ENCODE measurements at places on chromosomes 7 and 10.

- DNase-seq: no peak
These were observed 42.3 kb downstream of the SH2D4B start for GRCh38 chr10:80579849-80580637.

GRCh38 chr10:133216776-133217175 is 13.2 kb upstream of the UTF1 start:
- no peak for DNase-seq

DNA sequence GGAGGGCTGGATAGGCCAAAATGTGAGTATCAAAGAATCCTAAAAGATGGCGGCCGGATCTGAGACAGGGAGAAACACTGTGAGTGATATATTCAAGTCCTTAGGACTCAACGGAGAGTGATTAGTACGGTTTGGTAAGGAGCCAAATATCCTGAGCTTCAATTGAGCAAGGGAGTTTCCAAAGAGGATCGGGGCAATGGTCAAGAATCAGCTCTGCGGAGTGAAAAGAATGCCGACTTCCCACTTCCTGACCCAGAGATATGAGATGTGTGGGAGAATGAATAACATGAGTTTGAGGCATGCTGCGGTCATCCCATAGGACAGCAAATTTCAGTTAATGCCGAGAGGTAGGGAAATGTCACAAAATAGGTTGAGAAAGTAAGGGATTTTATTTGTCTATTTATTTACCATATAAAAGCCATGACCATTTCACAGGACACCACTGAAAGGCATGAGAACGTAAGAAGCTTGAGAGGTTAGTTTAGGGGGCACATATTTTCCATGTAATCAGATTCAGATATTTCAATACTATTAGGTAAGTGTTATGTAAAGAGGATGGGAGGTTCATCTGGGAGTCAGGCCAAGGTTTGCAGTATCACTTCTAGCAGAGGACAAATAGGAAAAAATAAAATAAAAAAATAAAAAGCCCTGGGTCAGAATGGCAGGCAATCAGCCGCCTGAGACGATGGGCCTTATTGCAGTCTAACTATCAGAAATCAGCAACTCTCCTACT is 165.6 kb downstream of the HGF start:
- DNase-seq: no peak

DNA sequence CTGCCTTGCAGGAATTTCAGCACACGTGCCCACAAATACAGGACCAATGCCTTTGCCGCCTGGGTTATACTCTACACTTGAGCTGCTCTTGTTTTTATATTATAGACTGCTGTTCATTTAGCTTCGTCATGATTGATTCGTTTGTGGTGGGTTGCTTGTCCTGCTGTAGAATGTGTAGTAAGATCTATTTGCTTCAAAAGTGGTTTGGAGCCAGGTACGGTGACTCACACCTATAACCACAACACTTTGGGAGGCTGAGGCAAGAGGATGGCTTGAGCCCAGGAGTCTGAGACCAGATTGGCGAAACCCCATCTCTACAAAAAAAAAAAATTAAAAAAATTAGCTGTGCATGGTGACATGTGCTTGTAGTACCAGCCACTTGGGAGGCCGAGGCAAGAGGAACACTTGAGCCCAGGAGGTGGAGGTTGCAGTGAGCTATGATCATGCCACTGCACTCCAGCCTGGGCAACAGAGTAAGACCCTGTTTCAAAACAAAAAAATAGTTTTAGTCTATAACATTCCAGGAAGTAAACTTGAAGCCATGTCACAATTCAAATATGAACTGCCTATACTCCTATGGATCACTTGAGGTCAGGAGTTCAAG is 9.0 kb upstream of the RHBDD2 start:
- DNase-seq: no peak

GRCh38 chr7:27466703-27467102 is 196.0 kb downstream of the HIBADH start:
- no peak for DNase-seq

DNA sequence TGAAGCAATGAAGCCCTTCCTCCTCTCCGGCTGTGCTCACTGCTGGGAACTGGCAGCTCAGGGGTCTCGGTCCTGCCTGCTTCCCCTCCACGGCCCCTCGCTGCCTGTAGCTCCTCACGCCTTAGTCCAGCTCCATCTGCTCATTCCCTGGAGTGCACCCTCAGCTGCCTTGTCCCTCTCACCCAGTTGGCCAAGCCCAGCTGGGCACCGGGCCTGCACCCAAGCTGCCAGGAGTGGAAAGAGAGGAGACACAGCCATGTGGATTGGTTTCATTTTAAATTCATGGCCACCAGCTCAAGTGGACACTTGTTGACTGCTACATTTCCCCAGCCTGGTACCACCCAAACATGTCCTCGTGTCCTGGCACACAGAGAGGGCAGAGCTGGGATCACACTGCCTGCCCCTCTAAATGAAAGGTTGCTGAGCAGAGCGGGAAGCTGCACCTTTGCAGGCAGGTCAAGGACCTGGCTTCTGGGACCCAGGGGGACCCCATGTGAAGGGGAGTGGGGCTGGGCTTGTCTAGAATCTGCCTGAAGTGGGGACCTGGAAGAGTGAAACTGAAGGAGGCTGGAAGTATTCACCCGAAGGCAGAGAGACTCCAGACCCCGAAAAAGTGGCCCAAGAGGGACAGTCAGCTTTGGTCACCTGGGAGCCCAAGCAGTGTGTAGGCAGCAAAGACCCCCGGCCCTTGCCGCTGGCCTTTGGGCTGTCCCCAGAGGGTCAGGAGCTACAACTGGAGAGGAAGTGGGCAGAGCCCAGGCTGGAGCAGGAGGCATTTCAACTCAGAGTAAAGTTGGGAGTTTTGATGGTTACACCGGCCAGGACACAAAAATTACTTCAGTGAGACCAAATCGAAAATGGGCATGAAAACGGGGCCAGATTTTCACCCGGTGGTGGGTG is 15.0 kb upstream of the BNIP3 start:
- DNase-seq: no peak

- DNase-seq: no peak
These were observed 184.0 kb downstream of the ADAM12 start for GRCh38 chr10:126204320-126204719.

All from hepatocyte (in vitro differentiated cells).